Gastroesophageal sphincter (tissue), 4 donors: ENCODE measurements at places on chromosomes 4 and X.

DNA sequence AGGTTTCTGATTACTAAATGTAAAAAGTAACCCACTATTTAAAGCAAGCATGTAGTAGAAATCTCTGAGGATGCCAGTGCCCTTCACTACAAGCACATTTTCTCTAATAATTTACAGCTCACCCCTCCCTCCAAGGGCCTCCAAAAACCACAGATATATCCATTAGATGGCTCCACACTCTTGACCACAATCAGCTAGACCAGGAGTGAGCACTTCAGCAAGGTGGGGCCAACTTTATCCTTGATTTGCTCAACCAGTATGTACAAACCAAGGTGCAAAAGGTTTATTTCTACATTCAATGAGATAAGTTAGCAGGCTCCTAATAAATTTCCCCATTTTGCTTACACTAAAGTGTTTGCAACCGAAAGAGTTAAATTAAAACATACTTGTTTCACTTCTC is 35.8 kb downstream of the RFC1 start:
- no peak for ATAC-seq

DNA sequence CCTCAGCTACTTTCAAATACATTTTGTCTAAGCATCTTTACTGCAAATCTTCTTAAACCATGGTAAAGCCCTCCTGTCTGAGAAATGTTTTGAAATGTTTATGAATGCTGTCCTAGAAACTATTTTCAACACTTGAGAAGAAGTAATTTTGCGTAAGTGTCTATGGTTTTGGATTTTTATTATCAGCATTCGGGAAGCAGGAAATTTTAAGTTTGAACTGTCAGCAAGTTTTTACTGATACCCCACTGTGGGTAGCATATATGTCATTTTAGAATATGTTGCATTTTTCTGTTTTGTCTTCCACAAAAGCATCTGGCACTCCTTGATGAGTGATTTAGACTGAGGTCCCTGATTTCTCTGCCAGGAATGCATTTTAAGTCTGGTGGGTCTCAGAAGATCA is 302.4 kb upstream of the GIMD1 start:
- no peak for ATAC-seq

DNA sequence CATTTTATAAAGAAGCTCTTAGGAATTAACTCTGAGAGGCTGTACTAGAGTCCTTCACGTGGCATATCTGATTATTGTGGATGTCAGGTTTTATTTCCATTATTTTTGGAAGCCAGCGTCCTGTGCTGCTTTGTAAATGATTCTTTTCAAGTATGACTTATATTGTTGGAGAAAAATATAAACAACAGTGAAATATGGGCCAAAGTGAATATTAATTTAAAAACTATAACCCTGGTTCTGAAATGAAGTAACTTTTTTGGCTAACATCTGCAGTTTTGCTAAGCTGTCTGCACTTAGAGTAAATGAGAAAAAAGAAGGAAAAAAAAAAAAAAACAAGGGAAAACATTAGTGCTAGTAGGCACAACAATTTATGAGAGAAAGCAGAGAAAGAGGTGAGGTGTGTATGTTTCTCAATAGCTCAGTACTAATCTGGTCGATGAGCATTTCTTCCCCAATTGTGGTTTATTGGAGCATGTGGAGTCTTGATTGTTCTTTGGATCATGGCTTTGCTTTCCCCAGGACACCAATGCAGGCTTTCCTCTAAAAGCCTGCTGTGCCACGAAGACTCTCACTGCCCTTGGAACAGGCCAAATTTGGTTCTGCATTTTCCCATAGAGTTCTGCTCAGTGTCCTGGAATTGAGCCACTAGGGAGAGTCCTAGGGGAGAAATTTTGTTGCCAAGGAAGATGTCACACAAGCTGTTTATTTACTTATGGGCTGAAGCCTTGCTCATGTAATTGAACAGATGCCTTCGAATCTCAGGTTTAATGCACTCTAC is 273.3 kb downstream of the DKK2 start:
- ATAC-seq = no peak

GRCh38 chr4:1056671-1057402 is 45.4 kb downstream of the FGFRL1 start:
- ATAC-seq = no peak

DNA sequence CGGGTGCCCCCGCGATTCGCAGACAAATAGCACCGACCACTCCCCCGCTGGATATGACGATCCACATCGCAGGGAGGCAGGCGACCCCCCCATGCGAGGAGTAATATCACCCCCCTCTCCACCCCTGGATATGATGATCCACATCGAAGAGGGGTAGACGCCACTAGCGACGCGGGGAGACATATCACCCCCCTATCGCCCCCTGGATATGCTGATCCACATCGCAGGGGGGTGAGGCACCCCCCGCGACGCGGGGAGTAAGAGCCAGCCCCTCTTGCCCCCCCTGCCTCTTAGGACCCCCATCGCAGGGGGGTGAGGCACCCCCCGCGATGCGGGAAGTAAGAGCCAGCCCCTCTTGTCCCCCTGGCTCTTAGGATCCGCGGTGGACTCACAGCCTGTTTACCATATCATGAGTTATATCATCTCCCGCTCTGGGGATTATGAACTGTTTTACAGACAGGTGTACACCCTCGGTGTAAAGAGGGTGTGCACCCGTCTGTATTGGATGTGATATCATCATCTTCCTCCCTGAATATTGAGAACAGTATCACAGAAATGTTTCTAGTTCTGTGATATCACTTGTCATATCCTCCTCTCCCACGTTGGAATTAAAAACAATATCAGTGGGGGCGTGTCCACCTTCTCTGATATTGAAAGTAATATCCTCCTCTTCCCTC is 22.7 kb upstream of the DRD5 start:
- ATAC-seq = no peak

GRCh38 chrX:123920105-123920785 is 41.3 kb upstream of the STAG2 start:
- ATAC-seq = no peak

- no peak for ATAC-seq
Measured at GRCh38 chr4:156060661-156061060, 107.0 kb upstream of the CTSO start.

DNA sequence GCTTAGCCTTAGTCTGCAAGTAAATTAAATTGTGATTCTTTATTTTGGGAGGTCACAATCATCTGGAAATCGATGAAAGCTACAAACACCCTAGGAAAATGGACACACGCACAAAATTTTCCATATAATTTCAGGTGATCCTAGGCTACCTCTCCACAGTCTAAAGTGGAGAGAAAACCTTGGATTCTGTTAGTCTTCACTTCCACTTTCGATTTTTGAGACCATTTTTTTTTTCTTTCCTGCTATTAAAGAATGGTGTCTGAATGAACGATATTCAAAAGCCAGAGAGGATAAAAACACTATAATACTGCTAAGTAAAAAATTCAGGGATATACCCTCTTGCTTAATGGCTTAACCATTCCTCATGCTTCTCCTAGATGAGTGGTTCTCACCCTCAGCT is 1.7 kb downstream of the FBXL5 start:
- no peak for ATAC-seq

- ATAC-seq = no peak
Measured at GRCh38 chr4:3522326-3522640, 9.9 kb downstream of the LRPAP1 start.

GRCh38 chrX:53071604-53072417 is 10.4 kb upstream of the TSPYL2 start:
- peak; percentile 91 for ATAC-seq

DNA sequence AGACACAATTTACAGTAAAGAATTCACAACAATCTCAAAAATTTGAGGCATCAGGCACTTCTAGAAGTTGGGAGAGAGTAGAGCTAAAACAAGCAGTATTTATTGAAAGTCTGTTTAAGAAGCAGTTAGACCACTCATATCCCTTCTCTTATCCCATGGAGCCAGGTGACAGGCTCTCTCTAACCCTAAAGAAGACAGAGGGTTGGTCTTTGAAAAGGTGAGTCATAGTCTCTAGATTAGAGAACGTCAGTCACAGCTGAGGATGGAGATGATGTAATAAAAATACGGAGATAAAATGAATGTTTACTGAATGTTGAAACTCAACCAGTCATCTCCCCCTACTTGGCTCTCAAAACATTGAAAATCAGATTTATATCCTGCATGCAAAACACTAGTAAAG is 223.8 kb downstream of the CHIC2 start:
- ATAC-seq = no peak

DNA sequence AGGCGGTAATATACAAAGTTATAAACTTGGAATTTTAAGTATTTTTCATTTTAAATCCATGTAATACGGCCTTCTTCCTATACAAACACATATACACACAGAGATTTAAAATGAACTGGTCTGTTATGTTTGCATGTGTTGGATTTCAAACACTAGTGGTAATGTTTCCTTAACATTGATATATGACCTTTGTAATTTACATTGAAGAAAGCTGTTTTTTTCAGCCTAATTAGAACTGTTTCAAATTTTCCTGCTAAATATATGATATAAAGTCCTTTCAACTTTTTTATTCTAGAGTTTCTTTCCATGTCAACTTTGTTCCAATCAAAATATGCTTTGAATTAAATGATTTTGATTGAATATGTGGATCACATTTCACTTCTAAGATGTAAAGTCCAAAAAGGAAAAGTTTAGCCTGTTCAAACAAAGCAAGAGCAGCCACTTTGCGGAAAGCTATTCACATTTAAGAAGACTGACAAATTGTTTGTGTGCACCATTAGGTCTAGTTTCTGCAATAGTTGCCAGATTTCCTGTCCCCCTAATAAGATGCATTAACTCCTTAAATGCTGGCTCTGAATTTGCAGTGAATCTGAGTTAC is 226.0 kb upstream of the MAB21L2 start:
- ATAC-seq = no peak

GRCh38 chr4:166021617-166022016 is 148.6 kb downstream of the TLL1 start:
- ATAC-seq = no peak

- ATAC-seq = no peak
Measured at GRCh38 chrX:40201329-40201885, 103.6 kb upstream of the BCOR start.

DNA sequence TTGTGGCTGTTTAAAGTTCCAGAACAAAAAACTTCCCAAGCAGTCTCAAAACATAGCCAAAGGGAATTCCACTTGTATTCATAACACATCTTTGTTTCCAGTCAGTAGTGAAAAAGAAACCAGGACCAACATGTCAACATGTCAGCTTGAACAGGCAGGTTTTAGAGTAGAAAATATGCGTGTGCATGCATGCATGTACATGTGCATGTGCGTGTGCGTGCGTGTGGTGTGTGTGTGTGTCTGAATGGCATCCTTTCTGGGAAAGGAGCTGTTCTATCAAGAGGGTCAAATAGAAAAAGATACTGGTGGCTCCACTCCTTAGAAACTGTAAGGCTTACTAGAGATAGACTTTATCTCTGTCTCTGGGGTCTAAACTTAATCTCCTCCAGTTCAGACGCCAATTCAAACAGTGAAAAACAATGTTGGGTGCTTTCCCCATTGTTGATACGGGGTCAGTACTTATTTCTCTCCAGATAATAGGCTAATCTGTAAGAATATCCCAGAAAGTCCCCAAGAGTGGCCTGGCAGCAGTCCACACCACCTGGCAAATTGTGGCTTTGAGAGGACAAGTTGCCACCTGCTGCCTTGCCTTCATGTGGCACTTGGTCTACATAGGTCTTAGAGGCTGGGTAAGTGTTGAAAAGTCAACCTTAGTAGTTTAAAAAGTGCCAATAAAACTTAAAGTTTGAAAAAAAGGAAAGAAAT is 110.4 kb downstream of the SCD5 start:
- ATAC-seq = no peak

GRCh38 chr4:165368114-165368513 is 10.7 kb upstream of the CPE start:
- no peak for ATAC-seq

GRCh38 chr4:11261066-11261850 is 167.4 kb downstream of the HS3ST1 start:
- no peak for ATAC-seq

DNA sequence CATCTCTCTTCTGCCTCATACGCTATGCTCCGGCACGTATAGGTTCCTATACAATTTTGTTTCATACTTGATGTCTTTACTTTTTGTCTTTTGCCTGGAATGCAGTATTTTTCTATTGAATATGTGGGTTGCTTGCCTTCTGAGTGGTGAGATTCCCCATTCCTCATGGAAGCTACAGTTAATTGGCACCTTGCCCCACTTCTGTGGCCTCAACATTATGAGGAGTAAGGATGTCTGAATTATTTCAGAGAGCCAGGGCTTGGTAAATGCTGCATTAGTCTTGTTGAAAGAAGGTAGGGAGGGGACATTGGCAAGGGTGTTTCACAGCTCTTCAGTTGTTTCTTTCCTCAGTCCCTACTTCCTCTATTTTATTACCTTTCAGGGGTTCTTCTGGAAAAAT is 23.0 kb downstream of the CDKL5 start:
- ATAC-seq = no peak

GRCh38 chrX:149370097-149370496 is 135.0 kb downstream of the IDS start:
- ATAC-seq = no peak

- ATAC-seq = no peak
Measured at GRCh38 chrX:23246001-23246400, 88.6 kb upstream of the PTCHD1 start.

DNA sequence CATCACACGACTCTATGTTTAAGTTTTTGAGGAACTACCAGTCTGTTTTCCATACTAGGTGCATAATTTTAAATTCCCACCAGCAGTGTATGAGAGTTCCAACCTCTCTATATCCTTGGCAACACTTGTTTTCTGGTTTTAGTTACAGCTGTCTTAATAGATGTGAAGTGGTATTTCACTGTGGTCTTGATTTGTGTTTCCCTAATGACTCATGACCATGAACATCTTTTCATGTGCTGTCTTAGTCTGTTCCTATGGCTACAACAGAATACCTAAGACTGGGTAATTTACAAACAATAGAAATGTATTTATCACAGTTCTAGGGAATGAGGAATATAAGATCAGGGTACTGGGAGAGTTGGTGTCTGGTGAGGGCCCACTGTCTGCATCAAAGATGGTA is 51.5 kb upstream of the GPR78 start:
- ATAC-seq = no peak

DNA sequence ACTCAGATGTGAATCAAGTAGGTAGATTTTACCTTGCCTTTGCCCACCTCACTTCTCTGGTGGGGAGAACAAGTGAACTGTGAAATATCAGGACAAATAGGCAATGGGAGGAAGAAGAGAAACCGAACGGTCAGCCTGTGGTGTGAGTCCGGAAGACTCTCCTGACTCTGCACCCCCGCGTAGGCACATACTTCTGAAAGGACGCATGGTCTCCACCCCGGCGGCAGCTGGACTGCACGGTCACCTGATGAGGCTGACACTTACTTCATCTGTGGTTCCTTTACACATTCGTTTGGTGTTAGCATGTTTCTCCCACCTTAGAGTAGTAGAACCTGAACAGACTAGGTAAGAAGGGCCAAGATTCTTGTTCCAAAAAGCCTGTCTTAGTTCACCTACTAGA is 58.4 kb downstream of the NELFA start:
- no peak for ATAC-seq

- no peak for ATAC-seq
Measured at GRCh38 chrX:150358651-150359050, 4.5 kb upstream of the MAMLD1 start.

GRCh38 chr4:149296503-149296902 is 519.1 kb downstream of the IQCM start:
- ATAC-seq = no peak
